Activated CD4-positive, alpha-beta memory T cell treated with anti-CD3 and anti-CD28 coated beads for 36 hours (primary cell): ENCODE measurements at places on chromosomes 13 and 19. TPM values are rescaled to one million over a fixed set of nuclear protein-coding genes. Genes with fewer than 3 reads are reported as not detected.

Gene DKKL1
- total RNA-seq = not detected

Gene FGF22
- not detected for total RNA-seq

Gene GRIK5
- total RNA-seq = 0.73 TPM

GRCh38 chr19:16790051-16790450 lies 39.1 kb upstream of the SIN3B start:
- no peak for DNase-seq

GRCh38 chr13:97306645-97307044 lies 84.5 kb downstream of the MBNL2 start:
- DNase-seq = no peak

- DNase-seq = no peak
Observed at GRCh38 chr19:3398114-3398899, 31.9 kb downstream of the NFIC start.

DNA sequence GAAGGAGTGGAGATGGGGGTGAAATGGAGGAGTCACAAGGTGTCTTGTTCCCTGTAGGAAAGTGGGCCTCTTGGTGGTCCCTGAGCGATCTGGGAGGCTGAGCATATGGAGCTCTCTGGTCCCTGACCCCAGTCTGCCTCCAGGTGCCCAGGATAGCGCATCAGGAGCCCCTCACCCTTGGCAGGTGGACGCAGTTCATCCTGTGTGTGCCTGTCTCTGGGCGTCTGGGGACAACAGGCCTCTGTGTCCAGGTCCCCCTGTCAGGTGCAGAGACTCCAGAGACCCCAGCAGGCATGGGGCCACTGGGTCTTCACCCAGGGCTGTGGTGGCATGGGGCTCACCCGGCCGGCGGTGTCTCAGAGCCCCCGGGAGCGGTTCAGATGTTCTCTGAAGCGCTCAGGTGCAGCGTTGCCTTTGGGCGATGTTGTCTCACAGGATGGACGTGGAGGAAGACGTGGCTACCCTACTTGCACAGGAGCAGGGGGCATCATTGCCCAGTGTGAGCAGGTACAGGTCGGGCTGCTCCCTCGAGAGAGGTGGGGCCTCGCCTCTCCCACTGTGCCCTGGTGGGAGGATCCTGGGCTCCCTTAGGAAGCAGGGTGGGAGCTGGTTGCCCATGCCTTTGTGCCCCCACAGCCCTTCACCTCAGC lies 58.1 kb upstream of the TPM4 start:
- no peak for DNase-seq

- no peak for DNase-seq
Observed at GRCh38 chr13:104114101-104114500, 1047.9 kb upstream of the SLC10A2 start.

DNA sequence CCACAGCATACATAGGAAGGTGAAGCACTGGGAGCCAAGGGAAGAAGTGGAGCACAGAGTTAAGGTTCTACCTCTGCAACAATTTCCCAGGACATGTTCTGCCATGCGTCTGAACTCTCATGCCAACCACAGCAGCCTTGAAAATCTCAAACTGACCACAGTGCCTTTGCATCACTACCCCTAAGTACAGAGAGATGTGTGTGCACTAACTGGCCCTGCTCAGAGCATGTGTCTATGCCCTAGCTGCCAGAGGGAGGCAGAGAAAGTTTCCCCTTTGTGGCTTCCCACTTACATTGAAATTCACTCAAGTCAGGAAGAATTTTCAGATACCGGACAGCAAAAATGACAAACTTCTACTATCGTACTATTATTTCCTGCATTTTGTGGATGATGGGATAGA lies 26.8 kb upstream of the WDFY2 start:
- no peak for DNase-seq

- DNase-seq = no peak
Observed at GRCh38 chr13:44969551-44970484, 19.5 kb downstream of the NUFIP1 start.

DNA sequence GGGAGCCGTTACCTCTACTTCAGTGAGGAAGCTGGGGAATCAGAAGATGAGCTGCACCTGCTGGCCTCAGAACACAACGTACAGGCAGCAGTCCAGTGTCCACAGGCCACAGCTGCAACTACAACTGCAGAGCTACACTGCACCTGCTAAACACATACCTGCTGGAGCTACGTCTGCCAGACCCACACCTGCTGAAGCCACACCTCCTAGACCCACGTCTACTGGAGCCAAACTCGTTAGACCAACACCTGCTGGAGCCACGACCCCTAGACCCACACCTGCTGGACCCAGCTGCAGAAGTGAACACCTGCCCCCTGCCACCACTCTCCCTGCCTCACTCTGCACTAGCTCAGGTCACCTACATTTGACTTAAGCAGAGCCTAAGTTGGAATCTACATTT lies 169.9 kb downstream of the USP12 start:
- no peak for DNase-seq

GRCh38 chr19:2484178-2484937 lies 8.4 kb downstream of the GADD45B start:
- DNase-seq = no peak

- no peak for DNase-seq
Observed at GRCh38 chr13:32600890-32601289, 14.6 kb downstream of the PDS5B start.

DNA sequence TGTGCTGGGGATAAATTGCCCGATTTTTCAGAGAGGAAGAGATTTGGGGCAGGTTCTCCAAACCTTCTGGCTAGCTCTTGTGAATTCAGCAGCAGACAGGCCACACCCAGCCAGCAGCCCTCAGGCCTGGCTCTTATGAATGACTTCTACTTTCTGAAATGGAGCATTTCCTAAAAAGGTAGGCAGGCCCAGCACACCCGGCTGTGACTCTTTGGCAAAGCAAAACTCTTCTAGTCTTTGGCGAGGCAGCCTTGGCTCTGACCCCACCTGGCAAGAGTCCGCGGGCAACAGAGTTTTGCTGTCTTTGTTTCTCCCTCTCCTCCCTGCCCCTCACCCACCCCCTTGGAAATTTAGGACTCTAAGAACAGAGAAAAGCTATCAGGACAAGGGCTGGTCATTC lies 221.2 kb downstream of the ZNF536 start:
- no peak for DNase-seq
